ENCODE measurements at places on chromosomes 1 and 21.

DNA sequence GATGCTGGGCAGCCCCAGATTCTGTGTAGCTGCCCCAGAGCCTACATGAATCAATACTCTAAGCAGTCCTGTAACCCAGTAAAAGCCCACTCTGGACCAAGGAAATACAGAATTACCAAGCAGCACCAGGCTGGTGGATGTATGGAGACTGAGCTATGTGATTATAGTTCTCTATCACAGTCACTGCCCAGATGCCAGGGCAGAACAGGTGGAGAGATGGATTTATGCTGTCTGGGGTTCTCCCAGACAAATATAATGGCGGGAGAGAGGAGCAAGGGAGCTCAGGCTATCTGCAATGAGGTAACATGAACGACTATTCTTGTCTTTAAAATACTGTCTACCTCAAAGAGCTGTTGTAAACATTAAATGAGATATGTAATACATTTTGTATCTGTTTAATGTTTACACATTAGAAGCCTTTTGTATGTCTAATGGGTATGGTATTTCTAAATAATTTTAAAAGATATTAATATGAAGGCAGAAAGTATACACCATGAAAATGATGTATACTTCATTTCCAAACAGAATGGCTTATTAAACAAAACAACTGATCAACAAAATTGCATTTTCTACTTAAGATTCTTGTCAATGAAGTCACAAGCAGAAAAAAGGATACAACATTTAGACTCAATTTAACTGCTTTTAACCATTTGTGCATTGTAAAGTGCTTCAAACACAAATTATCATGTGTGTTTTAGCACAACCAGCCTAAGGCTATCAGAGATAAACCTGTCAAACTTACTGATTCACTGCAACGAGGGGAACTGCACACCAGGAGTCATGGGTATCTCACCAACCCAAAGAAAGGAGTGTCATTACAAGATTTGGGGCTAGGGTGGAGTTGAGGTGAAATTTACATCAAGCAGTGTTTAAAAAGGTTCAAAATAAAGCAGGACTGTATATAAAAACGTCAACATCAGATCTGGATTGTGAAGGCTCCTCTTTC is 3.0 kb downstream of the SDE2 start:
- DNase-seq: no peak

DNA sequence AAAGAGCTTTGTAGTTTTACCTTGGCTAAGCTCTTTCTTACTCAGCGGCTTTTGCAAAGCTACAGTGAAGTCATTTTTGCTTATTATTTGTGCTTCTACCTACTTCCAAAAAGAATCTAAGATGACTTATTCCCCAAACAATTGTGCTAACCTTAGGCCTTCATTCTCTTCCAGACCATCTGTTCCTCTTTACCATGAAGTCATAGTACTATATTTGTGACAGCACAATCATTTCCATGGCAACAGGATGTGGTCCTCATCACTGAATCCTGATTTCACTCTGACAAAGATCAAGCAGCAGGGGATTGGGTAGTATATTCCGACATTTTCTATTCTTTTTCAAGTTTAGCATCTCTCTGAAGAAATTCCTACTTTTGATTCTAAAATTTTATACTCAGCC is 24.8 kb upstream of the NMNAT2 start:
- DNase-seq: no peak

- no peak for DNase-seq
These were observed 9.5 kb downstream of the CD5L start for GRCh38 chr1:157831968-157832626.

DNA sequence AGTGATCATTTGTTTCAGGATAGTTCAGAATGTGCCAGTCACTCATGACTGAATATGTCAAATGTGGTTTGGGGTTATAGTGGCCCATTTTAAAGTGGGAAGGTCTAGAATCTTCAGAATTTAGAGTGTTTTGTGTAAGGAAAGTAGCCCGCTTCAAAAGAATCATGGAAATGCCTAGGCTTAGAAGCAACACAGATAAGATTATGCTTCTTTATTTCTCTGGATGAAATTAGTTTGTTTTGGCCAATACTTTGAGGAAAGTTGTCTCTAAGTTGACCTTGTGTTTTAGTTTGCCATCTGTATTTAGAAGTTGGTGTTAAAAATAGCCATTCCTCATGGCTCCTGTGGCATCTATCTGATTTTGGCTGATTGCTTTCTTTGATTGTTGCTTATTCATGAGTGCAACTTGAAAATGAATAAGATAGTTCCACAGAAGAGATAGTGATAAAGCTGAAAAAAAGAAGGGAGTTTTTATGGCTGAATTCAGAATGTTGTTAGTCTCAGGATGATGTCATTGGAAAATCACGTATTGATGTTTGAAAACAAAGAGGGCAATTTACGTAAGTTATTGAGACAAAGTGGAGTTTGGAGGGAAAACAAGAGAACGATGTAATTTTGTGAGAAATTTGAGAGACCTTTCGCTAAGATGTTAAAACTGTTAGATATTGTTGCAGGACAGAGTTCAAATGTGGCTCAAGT is 71.9 kb downstream of the PLA2G4A start:
- DNase-seq: no peak

- DNase-seq: no peak
These were observed 11.0 kb upstream of the ZNF669 start for GRCh38 chr1:247115141-247115510.

DNA sequence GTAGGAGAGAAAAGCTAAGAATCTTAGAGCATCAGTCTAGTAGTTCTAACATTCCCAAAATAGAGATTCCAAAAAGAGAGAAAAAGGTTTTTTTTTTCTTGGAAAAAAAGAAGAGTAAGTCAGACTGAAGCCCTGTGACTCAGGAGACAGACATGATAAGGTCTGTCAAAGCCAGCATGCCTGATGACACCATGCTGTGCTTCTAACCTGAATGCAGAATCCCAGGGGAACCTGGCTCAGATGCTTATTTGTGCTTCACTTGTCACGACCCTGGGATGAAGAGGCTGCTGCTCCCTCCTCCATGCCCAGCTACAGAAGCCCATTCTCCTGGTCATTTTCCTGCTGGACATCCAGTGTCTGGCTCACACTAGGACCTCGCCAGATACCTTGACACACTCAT is 44.3 kb downstream of the ERICH3 start:
- DNase-seq: no peak

- DNase-seq: no peak
These were observed 4.9 kb upstream of the KIF14 start for GRCh38 chr1:200625381-200625824.

GRCh38 chr1:9892563-9893528 is 17.2 kb downstream of the CTNNBIP1 start:
- no peak for DNase-seq
